ENCODE measurements at places on chromosomes 7 and 10. TPM values are rescaled to one million over a fixed set of nuclear protein-coding genes. Genes with fewer than 3 reads are reported as not detected.

Gene PHKG1
- polyA plus RNA-seq = 3.0 TPM

Gene FBXW4
- polyA plus RNA-seq = 56.9 TPM

Gene BTBD16
- polyA plus RNA-seq = 0.96 TPM

Gene TMEM140
- polyA plus RNA-seq = 29.2 TPM

Gene PRKG1
- 10.7 TPM for polyA plus RNA-seq

Gene CALD1
- 215 TPM for polyA plus RNA-seq

Gene BRAT1
- polyA plus RNA-seq = 42.4 TPM

Gene HABP2
- 0.52 TPM for polyA plus RNA-seq

Gene CALHM1
- polyA plus RNA-seq = 0.14 TPM

Gene SLC26A5
- polyA plus RNA-seq = 0.09 TPM

Gene TAS2R41
- not detected for polyA plus RNA-seq

- no peak for DNase-seq
These were observed 152.6 kb downstream of the BMPER start for GRCh38 chr7:34057956-34058355.

- DNase-seq = no peak
These were observed 221.6 kb upstream of the NRP1 start for GRCh38 chr10:33556103-33556502.

GRCh38 chr10:31479752-31480151 lies 160.7 kb downstream of the ZEB1 start:
- no peak for DNase-seq

- DNase-seq = no peak
These were observed 210.1 kb downstream of the CACNB2 start for GRCh38 chr10:18350340-18350739.

DNA sequence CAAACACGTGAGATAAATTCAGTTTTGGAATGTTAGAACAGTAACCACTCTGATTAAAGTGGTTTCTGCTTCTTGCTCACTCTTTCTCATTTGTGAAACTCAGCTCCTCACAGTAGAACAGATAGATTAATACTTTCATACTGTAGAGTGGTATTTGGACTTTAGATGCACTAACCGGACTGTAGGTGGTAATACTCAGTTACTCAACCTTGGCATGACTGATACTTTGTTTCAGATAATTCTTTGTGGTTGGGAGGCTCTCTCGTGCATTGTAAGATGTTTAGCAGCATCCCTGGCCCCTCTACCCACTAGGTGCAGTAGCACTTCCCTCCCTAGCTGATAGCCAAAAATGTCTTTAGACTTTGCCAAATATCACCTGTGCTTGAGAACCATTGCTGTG lies 37.6 kb downstream of the MCU start:
- no peak for DNase-seq

DNA sequence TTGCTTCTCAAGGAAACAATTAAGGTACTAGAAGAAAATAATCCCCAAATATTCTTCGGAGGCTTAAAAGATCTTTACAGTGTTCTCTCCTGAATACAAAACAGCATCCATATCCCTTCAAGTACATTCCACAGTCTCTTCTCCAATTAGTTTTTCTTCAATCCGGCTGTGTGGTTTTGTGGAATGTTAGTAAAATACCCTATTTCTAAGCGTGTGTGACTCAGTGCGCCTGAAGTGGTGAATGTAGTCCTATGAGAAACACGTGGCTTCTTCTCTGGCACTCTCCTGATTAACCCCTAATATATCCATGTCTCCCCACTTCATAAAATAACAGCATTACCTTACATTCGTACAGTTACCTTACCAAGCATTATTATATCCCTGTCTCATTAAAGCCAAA lies 570.2 kb downstream of the ARL4A start:
- DNase-seq = no peak

- DNase-seq = no peak
These were observed 10.4 kb upstream of the ZNF485 start for GRCh38 chr10:43595739-43596298.

DNA sequence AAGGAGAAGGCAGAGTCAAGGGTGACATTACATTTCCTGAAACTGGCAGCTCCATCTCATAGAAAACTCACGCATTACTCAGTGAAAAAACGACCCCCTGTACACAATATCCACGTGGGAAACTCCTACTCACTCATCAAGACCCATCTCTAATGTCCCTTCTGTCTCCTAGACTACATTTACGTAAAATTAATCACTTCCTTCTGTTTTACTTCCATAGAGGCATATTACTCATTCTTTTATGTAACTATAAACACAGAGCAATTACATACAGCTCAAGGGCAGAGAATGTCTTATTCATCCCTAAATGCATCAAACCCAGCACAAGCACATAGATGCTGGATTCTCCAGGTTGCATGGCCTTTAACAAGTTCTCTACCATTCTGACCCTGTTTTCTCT lies 281.8 kb downstream of the KCNMA1 start:
- DNase-seq = no peak

DNA sequence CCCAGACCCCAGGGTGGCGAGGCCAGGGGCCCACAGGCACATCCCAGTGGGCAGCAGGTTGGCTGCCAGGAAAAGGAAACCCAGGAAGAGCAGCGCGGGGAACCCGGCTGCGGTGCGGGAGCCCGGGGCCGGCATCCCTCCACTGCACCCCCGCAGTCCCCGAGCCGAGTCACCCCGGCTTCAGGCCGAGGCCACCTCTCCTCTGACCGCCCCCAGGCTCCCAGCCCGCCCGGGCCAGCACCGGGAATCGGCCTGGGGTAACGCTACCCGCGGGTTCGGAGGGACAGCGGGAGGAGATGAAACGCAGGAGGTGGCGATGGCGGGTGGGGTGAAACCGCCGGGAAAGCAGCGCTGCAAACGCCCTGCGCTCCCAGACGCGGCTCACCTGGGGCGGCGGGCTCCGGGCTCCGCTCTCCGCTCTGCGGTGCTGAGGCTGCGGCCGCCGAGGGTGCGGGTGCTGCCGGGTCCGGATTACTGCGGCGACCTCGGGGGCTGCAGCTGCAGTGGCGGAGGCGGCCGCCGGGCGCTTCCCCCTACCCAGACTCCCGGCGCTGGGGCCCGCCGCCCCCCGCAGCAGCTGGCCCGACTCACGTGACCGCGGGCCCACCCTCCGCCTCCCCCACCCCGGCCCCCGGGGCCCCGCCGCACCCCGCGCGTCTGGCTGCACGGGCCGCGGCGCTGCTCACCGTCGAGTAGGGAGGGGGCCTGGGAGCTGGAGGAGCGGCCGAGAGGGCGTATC lies at the start of gene SCRN1:
Gene SCRN1, minus strand, starts transcription at position 545 of the 739 bp plus-strand sequence. CDS start 20,734 bp downstream, outside the sequence.
- DNase-seq = peak; percentile 57

- DNase-seq = no peak
These were observed 4.6 kb downstream of the HSPA12A start for GRCh38 chr10:116737627-116738327.

- peak; percentile 94 for DNase-seq
These were observed 809 bp downstream of the C10orf143 start for GRCh38 chr10:130109796-130110245.

DNA sequence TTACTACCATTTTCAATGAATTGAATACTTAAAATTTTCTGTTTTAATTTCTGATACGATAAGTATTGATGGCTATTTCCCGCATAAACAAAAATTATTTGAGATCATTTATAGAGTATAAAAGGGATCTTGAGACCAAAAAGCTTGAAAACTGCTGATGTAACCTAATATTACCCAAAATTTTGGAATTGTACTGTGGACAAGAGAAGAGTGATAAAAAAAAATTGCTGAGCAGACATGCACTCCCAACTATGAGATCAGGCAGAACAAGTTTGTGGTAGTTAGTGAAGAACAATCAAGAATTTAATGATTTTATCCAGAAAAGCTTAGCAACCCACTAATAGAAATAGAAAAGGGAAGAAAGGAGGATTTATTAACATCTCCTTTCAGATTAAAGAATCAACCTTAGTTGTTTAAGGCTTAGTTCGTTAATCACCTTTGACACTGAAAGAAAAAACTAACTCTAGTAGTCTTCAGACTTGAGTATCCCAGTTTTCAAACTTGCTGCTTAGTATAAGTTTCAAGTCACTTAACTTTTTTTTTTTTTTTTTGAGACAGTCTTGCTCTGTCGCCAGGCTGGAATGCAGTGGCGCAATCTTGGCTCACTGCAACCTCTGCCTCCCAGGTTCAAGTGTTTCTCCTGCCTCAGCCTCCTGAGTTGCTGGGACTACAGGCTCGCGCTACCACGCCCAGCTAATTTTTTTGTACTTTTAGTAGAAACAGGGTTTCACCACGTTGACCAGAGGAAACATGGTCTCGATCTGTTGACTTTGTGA lies 50.6 kb upstream of the ZC3HAV1 start:
- no peak for DNase-seq

Measured in renal pelvis (tissue), 12 donors.